ENCODE measurements at places on chromosomes 5 and 9.

DNA sequence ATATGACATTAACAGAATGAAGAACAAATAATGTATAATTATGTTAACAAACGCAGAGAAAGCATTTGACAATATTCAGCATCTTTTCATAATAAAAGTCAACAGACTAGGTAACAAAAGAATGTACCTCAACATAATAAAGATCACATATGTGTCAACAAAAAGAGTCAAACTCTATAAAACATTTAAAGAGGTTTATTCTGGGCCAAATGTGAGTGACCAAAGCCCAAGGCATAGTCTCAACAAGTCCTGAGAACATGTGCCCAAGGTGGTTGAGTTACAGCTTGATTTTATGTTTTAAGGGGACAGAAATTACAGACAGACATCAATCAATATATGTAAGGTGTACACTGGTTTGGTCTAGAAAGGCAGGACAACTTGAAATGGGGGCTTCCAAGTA is 19.4 kb downstream of the BTNL8 start:
- no peak for DNase-seq

- no peak for DNase-seq
These were observed 163.4 kb downstream of the ICE1 start for GRCh38 chr5:5585751-5586341.

- peak; percentile 5 for DNase-seq
These were observed 158.8 kb downstream of the MACROH2A1 start for GRCh38 chr5:135240283-135240633.

DNA sequence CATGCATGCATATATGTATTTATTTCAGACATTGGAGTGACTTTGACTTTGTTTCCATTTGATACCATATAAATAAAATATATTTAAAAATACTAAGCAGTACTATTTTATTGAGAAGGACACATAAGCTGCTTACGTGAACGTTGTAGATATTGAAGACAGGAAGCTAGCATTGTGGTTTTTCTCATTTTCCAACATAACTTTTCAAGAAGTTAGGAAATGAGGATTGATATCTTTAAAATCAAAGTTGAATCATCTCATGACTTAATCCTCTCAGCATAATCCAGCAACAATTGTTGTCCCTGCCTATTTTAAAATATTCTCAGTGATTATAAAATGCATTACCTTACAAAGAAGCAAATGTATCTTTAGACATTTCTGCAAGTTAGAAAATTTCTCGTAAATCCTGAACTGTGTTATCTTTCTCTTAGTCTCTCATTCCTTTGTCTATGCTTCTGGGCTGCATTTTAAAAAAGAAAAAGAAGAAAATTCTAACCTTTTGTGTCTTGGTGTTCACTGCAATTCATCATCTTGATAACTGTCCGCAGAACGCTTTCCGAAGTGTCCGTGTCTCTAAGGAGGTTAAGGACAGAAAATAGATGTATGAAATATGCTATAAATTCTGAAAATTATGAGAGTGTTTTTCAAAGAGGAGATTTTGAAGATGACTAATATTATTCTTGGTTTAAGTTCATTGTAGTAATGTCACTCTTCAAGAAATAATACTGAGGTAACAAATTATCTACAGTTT is 1089.9 kb upstream of the CDH6 start:
- no peak for DNase-seq

- DNase-seq, result no peak
These were observed 4.2 kb upstream of the GDNF start for GRCh38 chr5:37844009-37844408.

DNA sequence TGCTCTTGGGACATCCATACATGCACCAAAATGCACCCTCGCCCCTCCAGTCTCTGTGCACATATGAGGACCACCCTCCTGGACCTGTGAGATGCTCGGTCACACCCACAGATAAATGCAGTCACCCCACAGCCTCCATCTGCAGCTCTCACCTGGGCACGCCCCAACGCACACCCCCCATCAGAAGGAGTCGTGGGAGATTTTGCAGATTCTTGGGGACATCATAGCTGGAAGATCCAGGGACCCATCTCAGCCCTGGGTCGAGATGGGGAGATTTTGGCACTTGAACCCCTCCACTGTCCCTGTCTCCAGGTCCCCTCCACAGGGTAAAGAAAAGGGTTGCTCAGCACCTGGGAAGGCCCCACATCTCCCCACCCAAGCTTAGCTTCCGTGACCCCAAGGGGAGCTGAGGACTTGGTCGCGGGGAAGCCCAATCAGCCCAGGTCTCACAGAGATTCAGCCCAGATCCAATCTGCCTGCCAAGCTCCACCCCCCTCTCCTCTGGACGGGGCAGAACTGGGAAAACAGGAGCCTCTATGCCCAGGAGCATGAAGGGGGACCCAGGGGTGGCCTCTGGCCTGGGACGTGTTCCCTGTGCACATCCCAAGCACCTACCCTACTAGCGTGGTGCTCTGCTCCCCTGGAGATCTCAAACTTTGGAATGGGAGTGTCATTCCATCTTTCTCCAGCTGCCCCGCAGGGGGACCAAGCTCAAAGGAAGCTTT is 89.2 kb upstream of the LMX1B start:
- DNase-seq, result no peak

- DNase-seq, result no peak
These were observed 105.5 kb upstream of the PITX1 start for GRCh38 chr5:135139381-135140134.

All from activated CD4-positive, alpha-beta memory T cell treated with anti-CD3 and anti-CD28 coated beads for 36 hours (primary cell).